ENCODE measurements at places on chromosomes 2 and 18. TPM values are rescaled to one million over a fixed set of nuclear protein-coding genes. Genes with fewer than 3 reads are reported as not detected.

Gene LRPPRC
- total RNA-seq = 66.7 TPM

Gene HOXD3
- total RNA-seq = 5.1 TPM

Gene CCDC121
- 5.5 TPM for total RNA-seq

Gene GLI2
- 1.2 TPM for total RNA-seq

Gene NEU2
- not detected for total RNA-seq

Gene LYG2
- total RNA-seq = not detected

Gene VWA3B
- not detected for total RNA-seq

Gene UGT1A5
- not detected for total RNA-seq

Gene MDH1B
- 1.1 TPM for total RNA-seq

Gene ANXA4
- 71.9 TPM for total RNA-seq

Gene FEV
- total RNA-seq = not detected

Gene MRPS5
- 37.7 TPM for total RNA-seq

Gene ASXL3
- total RNA-seq = 1.5 TPM

Gene TEKT4
- not detected for total RNA-seq

Gene CIB4
- not detected for total RNA-seq

Gene CRYBA2
- not detected for total RNA-seq

Gene PRKAG3
- total RNA-seq = not detected

Gene CCDC85A
- total RNA-seq = 10.3 TPM

Gene TMEFF2
- not detected for total RNA-seq

Gene MATN3
- total RNA-seq = 2.9 TPM

Gene MGAT5
- total RNA-seq = 42.8 TPM

Gene ANKRD53
- 16.4 TPM for total RNA-seq

Gene C2orf72
- 0.49 TPM for total RNA-seq

Gene LIMS3
- 0.94 TPM for total RNA-seq

Gene SERPINB4
- not detected for total RNA-seq

Gene ZSWIM2
- 0.51 TPM for total RNA-seq

Gene SERTAD2
- total RNA-seq = 17.5 TPM

Gene GKN1
- total RNA-seq = not detected

Gene IL18R1
- 24.9 TPM for total RNA-seq

Gene LRRC30
- not detected for total RNA-seq

Gene IL1F10
- total RNA-seq = not detected

Gene PROKR1
- total RNA-seq = under 0.01 TPM

Gene RAX
- total RNA-seq = not detected

Gene ALLC
- not detected for total RNA-seq

Gene MCM6
- 14.9 TPM for total RNA-seq

Gene TCF7L1
- total RNA-seq = 9.4 TPM

Gene MAT2A
- total RNA-seq = 181 TPM

Gene MROH2A
- total RNA-seq = not detected

Gene FSHR
- total RNA-seq = not detected

Gene FRZB
- total RNA-seq = 0.68 TPM

Gene ITSN2
- total RNA-seq = 51.5 TPM

Gene ANKRD30B
- 0.49 TPM for total RNA-seq

Gene FOXI3
- total RNA-seq = not detected

Gene KIAA2012
- total RNA-seq = not detected

Gene MZT2A
- 53.3 TPM for total RNA-seq
